Cortex of kidney (tissue), 1 donor: ENCODE measurements at places on chromosomes 6 and 20.

- DNase-seq = no peak
Measured at GRCh38 chr6:20569000-20569610, 34.8 kb downstream of the CDKAL1 start.

DNA sequence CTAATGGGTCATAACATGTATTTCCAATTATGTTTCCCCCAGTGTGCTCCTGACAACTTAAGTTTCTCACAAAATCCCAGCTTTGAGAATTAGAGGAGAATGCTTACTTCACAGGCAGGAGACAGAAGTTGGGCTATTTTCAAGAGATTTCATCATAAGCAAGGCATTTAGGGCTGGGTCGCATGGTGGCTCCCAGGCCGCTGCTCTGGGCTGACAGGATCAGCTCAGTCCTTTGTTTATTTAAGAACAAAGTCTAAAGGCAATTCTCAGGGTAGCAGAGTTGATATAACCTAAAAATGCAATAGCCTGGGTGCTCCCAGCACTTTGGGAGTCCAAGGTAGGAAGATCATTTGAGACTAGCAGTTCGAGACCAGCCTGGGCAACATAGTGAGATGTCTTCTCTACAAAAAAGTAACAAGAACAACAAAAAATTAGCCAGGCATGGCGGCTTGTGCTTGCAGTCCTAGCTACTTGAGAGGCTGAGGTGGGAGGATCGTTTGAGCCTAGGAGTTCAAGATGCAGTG lies 10.9 kb downstream of the FOXQ1 start:
- no peak for DNase-seq

DNA sequence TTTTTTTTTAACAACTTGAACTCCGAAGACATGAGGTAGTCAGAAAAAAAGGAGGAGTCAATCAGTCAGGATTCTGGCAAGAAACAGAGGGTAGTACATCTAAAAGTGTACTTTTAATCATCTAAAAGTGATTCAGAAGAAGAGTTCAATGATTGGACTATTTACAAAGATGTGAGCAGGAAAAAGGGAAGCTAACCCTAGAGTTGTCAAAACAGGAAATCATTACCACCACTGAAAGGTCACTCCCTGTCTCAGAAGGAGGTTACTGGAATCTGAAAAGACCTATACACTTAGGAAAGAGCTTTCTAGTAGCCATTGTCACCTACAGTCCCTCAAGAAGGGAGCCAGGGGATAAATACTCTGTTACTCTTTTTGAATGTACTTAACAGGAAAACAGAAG lies 16.7 kb upstream of the LMBRD1 start:
- DNase-seq = no peak

DNA sequence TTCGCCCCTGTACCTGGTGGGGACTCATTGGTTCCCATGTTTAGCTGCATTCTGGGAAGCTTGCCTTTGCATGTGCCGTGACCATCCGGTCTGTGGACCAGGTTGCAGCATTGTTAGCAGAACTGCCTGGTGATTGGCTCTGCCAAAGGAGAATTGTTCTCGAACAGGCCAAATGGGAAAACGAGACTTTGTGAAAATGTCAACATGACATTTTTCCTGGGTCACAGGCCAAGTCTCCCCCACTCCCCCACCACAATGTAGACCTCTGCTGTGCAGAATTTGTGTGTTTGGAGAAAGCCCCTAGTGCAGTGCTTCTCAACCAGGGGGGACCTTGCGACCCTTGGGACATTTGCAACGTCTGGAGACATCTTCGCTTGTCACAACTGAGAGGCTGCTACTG lies 23.2 kb downstream of the CDH22 start:
- DNase-seq = no peak

- DNase-seq = no peak
Measured at GRCh38 chr6:39909701-39910100, 24.6 kb downstream of the MOCS1 start.

DNA sequence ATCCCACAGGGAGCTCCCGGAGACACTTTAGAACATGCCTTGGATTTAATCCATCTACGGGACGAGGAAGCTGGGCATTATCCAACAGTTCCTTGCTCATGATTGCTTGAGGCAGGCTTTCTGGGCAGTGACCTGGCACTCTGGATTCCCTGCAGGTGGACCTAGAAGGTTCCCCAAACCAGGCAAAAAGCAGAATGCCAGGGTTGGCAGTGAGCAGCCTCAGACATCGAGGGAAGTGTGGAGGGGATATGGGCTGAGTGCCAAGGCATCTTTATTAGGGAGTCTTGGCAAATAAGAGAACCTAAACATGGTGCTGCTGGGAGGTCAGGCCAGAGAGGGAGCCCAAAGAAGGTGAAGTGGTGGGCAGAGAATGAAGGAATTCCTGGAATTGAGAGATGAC lies 158.5 kb downstream of the CD83 start:
- DNase-seq = no peak

- DNase-seq = no peak
Measured at GRCh38 chr6:109527989-109528388, 45.0 kb upstream of the ZBTB24 start.

- no peak for DNase-seq
Measured at GRCh38 chr20:64196847-64197306, 32.6 kb downstream of the MYT1 start.

GRCh38 chr6:132456700-132457143 lies 55.4 kb upstream of the MOXD1 start:
- DNase-seq = no peak

GRCh38 chr6:80425089-80425823 lies 318.8 kb downstream of the BCKDHB start:
- no peak for DNase-seq

DNA sequence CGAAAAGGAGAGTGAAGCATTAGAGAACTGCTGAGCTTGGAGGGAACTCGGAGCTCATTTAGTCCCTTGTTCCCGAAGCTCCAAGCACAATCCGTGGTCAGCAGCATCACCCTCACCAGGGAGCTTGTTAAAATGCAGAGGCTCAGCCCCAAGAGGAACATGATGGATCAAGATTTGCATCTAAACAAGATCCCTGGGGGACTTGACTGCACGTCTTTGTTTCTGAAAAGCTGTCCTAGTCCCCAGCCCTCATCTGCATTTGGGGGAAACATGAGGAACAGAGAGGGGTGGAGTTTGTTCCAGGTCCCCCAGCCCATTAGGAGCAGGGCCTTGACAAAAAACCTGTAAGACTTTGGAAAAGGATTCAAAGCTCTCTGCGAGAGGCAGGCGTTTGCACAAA lies 4.1 kb upstream of the LBP start:
- DNase-seq = no peak
